NCI-H187 (cell line): ENCODE measurements at places on chromosomes 1 and 21.
A peak's percentile ranks its signal among the peaks of the same experiment; 100 is the strongest.

- no peak for DNase-seq
Observed at GRCh38 chr1:8294170-8294697, 23.7 kb upstream of the SLC45A1 start.

DNA sequence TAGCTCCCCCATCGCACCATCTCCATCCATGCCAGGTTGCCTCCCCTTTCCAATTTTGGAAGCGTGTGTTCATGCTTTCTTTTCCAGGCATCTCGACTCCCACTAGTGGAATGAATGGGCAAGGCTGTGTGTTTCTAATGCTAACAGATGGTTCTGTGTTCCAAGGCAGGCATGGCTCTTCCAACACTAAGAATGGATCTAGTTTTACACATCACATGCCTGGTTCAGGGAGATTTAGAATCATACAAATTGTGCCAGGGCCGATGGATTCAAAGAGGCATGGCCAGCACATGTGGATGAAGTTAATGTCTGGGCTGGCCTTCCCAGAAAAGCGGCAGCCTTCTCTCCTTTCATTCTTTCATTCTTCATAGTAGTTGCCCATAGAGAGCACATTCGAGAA, 438.7 kb downstream of the PRDM2 start:
- no peak for DNase-seq

DNA sequence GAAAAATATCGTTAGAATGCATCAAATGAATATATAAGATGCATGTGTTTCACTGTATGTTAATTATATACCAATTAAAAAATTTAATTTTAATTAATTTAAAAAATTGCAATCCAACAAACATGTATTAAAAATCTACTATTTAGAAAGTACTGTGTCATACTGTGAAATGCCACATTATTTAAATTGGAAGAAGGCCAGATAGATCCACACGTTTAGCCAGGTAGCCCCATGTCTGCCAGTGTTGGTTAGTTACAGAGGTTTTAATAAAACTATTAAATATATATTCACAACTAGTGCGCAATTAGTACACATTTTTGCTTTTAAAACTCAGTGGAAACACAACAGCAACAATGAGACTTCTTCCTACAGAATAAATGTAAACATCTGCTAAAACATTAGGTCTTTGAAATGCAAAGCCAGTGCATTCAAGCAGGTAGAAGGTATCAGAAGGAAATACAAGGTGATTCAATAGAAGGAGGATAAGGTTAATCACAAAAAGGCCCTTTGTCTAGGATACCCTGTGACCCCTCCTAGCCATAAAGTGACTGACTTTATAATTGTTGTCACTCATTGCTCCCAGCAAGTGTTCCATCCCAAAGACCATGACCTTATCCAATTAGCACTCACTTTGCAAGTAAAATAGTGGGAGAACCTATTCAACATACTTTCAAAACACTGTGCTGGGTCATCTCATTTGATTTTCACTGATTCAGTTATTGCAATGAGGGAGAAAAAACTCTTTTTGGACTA, 211.5 kb downstream of the TTLL7 start:
- DNase-seq: no peak

DNA sequence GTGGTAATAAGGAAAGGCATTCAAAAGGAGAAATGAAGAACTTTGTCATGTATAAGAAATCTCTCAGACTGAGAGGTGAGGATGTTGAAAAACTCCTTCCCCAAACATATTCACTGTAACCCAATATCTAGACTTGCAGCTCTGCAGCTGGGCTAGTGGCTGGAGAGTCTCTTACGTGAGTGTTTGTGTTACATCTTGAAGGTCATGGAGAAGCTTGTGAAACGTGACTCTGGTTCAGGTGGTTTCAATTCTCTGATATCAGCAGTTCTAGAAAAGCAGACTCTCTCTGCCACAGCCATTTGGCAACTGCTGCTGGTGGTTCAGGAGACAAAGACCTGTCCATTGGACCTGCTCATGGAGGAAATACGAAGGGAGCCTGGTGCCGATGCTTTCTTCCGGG, 55.0 kb upstream of the EPHA8 start:
- peak; percentile 78 for DNase-seq

GRCh38 chr1:45146833-45147232, 59.6 kb downstream of the ZSWIM5 start:
- DNase-seq: no peak

GRCh38 chr1:37682334-37682987, 9.9 kb upstream of the CDCA8 start:
- DNase-seq: peak; percentile 11

DNA sequence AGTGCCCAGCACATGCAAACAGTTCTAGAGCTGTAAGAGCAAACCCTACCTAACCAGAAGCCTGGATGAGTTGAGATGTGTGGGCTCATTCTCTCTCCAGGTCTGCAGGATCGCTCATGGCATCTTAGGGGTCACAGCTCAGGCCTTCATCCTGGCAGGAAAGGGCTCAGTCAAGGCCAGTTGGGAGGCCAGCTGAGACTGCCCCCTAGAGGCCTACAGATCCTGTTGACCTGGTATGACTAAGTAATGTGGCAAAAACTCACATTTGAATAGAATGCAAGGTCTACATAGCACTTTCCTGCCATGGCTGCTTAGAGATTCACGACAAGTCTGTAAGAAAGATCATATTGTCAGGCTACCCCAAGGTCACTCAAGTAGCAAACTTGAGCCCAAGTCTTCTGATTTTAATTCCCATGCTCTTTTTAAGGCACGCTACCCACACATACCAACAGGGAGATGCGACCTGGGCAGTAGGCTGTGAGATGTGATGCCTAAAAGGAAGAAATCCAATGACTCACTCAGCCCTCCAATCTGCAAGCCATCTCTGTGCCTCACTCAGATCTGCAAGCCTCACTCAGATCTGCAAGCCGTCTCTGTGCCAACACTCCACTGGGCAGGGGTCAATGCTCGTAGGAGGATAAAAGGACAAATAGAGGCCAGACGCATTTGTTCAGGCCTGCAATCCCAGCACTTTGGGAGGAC, 5.1 kb upstream of the CAPN8 start:
- no peak for DNase-seq

- DNase-seq: no peak
Observed at GRCh38 chr1:7962014-7962335, 464 bp downstream of the PARK7 start.

GRCh38 chr1:67953301-67953700, 97.1 kb downstream of the DIRAS3 start:
- no peak for DNase-seq
